Stimulated activated CD8-positive, alpha-beta memory T cell treated with anti-CD3 and anti-CD28 coated beads, Interleukin-7, amount 100 ng/mL, for 1 hour (primary cell): ENCODE measurements at places on chromosomes 4 and X.

GRCh38 chr4:74734995-74735394 is 59.3 kb downstream of the BTC start:
- no peak for DNase-seq

GRCh38 chr4:125517831-125518230 is 203.1 kb downstream of the FAT4 start:
- no peak for DNase-seq

GRCh38 chrX:40383360-40383759 is 197.4 kb upstream of the ATP6AP2 start:
- no peak for DNase-seq

DNA sequence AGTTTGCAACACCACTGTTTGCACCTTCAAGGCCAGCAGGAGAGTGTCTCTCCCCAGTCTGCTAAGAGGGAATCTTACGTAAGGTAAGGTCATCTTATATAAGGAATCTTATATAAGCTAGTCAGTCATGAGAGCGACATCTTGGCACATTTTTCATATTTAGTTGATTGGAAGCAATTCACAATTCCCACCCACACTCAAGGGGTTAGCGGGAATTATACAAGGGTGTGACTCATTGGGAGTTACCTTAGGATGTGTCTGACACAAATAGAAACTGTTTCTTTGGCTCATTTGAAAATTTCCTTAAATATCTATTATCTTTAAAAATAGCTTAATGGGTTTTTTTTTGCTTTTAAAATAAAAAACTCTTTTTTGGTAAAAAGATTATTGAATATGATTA is 62.1 kb upstream of the GRPR start:
- no peak for DNase-seq

- no peak for DNase-seq
These were observed 220.3 kb downstream of the PTTG2 start for GRCh38 chr4:38180456-38180855.

DNA sequence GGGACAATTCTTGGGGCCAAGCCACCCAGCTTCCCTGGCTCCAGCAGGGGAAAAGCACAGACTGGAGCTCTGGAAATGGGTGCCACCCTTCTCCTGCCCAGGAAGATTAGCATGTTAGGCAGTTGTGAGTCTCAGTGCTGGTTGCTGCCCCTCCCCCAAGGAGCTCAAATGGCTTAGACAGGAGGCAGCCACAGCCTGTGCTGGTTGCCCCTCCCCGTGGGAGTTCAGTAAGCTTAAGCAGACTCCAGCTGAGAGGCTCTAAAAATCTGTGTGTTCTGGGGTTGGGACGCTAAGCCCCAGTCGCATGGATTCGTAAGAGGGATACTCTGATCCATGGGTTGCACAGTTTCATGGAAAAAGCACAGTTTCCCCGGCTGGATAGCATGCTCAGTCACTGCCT is 92.7 kb upstream of the NDST3 start:
- no peak for DNase-seq

DNA sequence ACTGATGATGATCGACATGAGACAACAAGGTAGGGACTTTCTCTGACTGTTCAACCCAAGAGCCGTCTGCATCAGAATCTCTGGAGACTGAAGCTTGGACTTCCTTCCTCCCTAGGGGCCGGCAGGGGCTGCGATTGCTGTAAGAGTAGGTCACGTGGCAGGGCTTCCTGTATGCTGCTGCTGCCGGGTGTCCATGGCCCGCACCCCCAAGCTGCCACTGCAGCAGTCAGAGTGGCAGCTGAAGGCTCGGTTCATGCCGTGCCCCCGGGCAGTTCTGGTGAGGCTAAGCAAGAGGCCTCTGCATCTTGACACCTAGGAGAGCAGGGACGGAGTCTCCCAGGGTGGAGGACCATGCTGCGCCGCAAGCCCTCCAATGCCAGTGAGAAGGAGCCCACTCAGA is at the start of gene SASH3:
Gene SASH3 (plus strand): TSS at position 203 of the 400 bp plus-strand sequence. CDS start 149 bp downstream, at position 352.
- no peak for DNase-seq

- no peak for DNase-seq
These were observed 33.7 kb upstream of the VMA21 start for GRCh38 chrX:151363316-151363715.

- DNase-seq = no peak
These were observed 13.8 kb upstream of the PGM2 start for GRCh38 chr4:37812713-37813112.

DNA sequence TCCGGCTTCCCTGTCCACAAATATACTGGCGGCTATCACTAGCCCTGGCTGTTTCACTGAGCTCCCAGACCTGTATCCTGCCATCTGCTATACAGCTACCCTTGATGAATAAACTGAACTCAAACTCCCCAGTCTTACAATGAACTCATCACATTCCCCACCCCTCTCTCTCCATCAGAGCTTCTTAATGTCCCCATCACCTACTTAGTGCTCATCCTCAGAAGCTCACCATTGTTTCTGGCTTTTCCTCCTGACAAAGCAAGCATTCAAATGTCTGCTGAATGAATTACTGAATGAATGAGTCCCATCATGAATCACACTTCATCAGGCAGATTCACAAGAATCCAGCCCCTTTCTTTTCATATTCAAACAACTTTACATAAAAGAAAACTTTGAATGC is 5.7 kb upstream of the DGAT2L6 start:
- no peak for DNase-seq

DNA sequence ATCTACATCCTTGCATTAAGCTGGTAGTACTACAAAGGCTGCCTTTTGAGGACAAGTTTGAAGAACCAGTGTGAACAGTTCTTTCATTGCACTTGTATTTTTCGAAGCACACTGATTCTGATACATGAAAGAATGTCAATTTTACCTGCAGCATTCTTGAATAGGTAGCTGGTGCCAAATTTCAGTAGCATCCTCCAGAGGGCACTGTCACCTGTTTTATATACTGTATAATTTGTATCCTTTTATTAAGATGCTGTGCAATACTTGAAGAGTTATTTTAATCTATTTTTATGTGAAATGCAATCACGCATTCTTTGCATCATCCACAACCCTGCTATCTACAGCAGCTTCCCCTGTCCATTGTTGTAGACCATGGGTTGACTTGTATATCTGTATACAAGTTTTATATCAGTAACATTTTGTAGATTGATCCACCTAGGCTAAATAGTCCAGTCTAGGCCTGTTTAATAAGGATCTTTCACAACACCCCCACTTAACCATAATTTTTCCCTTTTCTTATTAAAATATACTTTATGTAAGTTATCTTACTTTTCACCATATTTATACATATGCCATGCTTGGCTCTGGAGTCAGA is 325.7 kb downstream of the PCDH7 start:
- DNase-seq = no peak

- DNase-seq = no peak
These were observed 1081.5 kb upstream of the TENM3 start for GRCh38 chr4:181161669-181162068.

- no peak for DNase-seq
These were observed 62.8 kb downstream of the BEX3 start for GRCh38 chrX:103439161-103439560.

GRCh38 chrX:96721354-96721753 is 36.7 kb downstream of the DIAPH2 start:
- no peak for DNase-seq

- no peak for DNase-seq
These were observed 150.5 kb downstream of the VCX3A start for GRCh38 chrX:6384371-6384770.
